ENCODE measurements at places on chromosomes 3 and 15.

GRCh38 chr3:105979961-105980360 lies 111.1 kb upstream of the CBLB start:
- DNase-seq = no peak

DNA sequence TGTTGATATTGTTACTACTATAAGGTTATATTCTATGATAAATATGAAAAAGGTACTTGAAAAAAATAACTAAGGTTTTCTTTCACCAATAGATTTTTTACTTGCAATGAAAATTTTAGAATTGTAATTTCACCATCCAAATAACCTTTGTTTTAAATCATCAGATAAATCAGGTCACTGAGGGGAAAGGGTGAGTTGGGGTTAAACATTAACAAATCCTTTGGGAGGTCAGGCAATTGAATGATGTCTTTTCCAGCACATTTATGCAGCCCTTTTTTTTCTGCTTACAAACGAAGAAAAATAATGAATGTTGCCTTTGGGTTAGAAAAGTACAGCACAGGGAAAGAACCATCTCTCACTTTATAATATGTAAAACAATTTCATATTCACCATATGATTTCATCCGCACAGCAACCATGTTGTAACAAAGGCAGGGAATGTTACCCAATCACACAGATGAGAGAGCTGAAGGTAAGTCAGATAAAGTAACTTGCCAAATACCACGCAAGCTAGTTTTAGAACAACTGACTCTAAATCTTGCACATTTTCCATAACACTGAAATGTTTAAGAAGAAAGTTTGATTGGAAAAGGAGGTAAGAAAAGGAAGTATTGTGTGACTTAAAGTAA lies 151.3 kb downstream of the FGF12 start:
- DNase-seq = no peak

- DNase-seq = no peak
These were observed 25.0 kb downstream of the SRGAP3 start for GRCh38 chr3:9224490-9224889.

DNA sequence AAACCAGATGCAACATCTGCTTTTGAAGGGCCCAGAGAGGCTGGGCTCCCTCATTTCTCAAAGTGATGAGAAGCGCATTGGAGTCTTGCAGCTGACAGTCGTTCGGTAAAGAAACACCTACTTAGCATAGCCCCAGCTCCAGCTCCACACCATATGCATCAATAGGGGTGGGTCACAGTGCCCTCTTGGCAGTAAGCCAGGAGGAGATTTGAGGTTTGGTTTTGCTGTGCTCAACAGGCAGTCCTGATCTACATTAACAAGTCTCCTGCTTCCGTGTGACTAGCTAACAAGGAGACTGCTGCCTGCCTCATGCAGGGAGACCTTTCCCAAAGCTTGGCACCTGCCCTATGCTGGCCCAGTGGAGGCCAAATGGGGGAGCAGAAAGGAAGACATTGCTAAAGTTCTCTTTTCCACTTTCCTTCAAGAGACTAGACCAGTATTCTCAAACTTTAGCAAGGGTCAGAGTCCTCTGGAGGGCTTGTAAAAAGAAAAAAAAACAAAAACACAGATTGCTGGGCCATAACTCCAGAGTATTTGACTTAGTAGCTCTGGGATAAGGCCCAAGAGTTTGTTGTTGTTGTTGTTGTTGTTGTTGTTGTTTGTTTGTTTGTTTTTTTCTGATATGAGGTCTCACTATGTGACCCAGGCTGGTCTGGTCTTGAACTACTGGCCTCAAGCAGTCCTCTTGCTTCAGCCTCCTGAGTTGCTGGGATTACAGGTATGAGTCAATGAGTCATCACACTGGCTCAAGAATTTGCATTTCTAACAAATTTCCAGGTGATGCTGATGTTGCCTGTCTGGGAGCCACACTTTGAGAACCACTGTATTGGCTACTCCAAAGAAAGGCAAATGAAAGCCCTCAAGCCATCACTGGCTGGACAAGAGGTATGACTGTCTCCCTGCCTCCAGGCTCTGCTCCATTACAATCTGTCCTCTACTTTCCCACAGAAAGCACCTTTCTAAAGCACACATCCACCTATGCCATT lies 294.9 kb downstream of the RORA start:
- DNase-seq = no peak

- no peak for DNase-seq
These were observed 21.9 kb downstream of the LRTM1 start for GRCh38 chr3:54905920-54906319.

GRCh38 chr15:56307180-56307579 lies 58.0 kb upstream of the TEX9 start:
- no peak for DNase-seq

DNA sequence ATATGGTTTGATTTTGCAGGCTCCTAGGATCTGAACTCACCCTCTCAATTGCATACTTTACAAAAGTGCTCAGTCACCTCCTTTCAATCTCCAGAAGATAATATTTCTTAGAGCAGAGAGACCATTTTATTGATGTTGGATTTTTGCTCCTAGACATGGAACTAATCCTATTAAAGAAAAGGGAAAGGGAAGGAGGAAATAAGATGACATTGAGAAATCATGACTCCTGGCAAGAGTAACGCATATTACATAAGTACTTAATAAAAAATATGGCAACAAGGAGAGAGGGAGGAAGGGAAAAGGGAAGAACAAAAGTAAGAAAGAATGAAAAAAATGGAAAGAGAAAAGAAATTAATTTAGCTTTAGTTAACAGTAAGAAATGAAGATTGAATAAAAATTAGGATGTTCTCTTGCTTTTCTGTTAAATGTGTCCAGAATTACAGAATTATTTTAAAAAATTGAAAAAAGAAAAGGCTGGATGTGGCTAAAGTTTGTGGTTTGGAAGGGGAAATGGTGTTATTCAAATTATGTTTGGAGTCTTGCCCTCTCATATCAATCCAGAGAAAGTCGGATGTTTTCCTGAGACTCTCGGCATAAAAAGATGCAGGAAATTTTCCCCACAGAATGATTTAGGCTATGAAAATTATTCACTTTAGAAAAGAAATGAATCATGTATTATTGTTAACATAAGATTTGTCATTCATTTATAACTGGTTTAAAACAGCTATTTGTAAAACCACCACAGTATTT lies 474.0 kb downstream of the FGF12 start:
- no peak for DNase-seq

DNA sequence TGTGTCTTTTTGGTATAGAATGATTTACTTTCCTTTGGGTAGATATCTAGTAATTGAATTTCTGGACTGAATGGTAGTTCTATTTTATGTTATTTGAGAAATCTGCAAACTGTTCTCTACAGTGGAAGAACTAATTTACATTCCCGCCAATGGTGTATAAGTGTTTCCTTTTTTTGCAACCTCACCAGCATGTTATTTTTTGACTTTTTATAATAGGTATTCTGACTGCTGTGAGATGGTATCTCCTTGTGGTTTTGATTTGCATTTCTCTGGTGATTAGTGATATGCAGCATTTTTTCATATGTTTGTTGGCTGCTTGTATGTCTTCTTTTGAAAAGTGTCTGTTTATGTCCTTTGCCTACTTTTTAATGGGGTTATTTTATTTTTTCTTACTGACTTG lies 607.2 kb downstream of the OTOL1 start:
- no peak for DNase-seq

GRCh38 chr3:10204921-10205320 lies 40.2 kb downstream of the IRAK2 start:
- no peak for DNase-seq

DNA sequence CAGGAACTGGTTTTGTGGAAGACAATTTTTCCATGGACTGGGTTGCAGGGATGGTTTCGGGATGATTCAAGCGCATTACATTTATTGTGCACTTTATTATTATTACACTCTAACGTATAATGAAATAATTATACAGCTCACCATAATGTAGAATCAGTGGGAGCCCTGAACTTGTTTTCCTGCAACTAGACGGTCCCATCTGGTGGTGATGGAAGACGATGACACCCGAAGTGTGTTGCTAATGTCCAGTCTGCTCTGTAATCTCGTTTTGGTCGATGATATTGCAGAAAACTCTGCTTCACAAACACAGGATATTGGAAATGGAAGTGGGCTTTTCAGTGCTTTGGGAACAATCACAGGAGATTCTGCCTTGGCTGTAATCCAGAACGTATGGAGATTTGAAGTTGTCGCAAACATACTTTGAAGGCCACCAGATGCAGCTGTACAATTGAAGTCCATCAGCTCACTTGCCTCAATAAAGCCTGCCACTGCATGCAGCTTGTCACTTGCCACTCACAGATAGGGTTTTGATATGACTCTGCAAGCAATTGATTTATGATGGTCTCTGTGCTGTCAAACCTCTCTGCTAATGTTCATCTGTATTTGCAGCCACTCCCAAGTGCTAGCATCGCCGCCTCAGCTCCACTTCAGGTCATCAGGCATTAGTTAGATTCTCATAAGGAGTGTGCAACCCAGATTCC lies 141.7 kb downstream of the TJP1 start:
- DNase-seq = no peak

- DNase-seq = no peak
These were observed 19.0 kb downstream of the SPG21 start for GRCh38 chr15:64970698-64971097.

DNA sequence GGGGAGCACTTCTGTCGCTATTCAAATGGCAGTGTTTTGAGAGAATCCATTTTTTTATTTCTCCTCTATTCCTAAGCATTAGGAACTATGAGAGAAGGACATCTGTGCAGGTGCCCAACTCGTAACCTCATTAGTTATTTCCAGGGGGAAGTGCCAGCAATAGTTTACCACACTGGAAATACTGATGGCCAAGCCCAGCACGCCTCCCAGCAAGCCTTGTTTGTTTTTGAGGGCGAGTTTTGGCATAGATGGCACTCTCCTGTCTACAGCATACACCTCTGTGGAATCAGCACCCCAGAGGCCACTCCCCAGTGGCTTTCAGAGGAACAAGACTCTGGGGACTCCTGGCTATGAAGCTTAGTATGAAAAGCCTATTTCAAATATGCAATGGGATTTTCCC lies 36.6 kb downstream of the FAN1 start:
- no peak for DNase-seq

DNA sequence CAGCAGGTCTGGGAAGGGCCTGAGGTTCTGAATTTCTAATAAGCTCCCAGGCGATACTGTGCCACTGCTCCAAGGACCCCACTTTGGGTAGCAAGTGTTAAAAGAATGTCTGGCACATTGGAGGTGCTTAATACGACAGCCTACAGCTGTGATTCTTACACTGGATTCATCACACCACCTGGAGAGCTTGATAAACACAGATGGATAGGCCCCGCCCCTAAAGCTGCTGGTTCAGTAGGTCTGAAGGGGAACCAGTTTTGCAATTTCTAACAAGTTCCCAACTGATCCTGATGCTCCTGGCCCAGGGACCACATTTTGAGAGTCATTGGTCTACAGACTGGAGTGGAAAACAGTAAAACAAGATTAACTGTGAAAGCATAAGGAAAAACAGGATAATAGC lies 124.8 kb upstream of the ST8SIA2 start:
- DNase-seq = no peak

- DNase-seq = no peak
These were observed 178.5 kb downstream of the THSD4 start for GRCh38 chr15:71293723-71294122.

GRCh38 chr3:111210866-111211564 lies 139.4 kb downstream of the NECTIN3 start:
- DNase-seq = no peak

GRCh38 chr15:92326236-92326635 lies 67.4 kb upstream of the ST8SIA2 start:
- no peak for DNase-seq

GRCh38 chr3:52471371-52472238 lies 16.2 kb downstream of the NISCH start:
- DNase-seq = no peak

GRCh38 chr3:65689436-65689835 lies 349.3 kb downstream of the MAGI1 start:
- no peak for DNase-seq

GRCh38 chr3:176174060-176174459 lies 1023.2 kb downstream of the TBL1XR1 start:
- no peak for DNase-seq

DNA sequence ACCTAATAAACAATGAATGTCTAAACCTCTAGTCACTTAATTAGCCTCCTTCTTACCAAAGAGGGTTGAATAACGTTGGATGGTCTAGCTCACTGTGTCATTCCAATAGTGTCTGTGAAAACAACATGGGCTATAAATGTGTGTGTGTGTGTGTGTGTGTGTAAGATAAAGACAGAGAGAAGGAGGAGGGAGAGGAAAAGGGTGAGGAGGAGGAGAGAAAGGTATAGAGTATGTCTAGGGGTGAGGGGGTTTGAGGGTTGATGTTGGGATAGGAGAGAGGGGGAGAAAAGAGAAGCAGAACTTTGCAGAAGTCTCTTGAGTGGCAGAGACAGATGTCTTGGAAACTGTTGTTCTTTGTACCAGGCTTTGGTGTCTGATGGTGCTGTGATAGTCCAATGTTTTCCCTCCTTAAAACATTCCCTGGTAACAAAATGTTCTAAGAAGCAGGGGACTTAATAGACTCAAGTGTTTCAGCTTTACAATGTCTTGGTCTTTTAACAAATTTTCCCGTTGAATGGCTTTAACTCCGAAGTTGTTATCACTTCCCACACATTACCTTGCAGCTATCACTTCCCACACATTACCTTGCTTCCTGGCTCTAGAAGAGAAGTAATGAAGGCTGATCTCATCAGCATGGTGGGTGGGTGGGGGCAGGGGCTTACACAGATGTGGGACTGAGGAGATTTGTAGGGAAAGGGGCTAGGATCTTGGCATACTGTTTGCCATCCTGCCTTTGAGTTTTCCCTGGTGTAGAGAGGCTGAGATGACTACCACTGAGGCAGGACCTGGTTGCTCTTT lies 57.8 kb upstream of the ETV5 start:
- DNase-seq = no peak

DNA sequence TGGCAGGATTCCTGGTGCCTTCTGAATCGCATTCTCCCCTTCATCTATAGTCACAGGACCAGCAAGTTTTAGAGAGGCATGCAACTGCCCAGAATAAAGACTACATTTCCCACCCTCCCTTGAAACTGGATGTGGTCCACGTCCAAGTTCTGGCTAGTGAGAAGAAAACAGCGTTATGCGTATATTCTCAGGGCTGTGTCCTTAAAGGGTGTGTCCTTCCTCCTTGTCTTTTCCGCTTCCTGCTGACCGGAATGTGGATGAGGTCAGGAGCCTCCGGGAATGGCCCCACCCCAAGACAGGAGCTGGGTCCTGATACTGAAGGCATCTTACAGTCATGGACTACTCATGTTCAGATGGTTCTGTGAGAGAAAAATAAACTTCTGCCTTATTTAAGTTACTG lies 20.2 kb downstream of the CHST2 start:
- no peak for DNase-seq

GRCh38 chr3:46481636-46482035 lies 16.1 kb upstream of the RTP3 start:
- DNase-seq = no peak
